ENCODE measurements at places on chromosomes 12 and 14.

DNA sequence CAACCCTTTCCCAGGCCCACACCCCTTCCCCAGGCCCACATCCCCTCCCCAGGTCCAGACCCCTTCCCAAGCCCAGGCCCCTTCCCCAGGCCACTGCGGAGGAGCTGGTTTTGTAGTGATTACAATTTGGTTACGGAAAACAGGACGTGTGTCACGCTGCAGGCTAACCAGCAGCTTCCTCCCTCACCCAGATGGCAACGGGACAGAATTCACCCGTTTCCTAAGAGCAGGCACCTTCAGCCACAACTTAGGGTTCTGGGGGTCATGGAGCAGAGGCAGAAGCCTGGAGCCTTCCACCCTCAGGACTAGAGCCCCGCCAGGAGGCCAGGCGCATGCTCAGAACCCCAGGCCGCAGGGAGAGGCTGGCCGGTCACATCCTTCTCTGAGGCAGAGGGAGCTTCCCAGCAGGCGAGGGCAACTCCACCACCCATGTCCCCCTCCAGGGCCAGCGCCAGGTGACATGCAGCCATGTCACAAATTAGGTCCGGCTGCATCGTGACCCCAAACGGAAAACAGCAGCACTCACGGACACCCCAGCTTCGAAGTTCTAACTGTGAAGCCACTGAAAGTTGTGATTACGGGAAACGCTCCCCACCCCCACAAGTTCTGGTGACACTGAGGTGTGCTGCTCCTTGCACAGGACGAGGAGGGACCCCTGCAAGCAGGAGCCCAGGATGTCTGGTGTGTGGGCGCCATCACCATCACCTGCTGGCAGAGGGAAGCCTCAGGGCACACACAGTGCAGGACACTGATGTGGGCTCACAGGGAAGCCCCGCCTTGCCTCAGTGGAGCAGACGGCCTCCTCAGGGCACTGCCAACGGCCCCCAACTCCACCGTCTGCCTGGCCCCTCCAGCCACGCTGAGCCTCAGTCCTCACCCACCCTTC, 7.7 kb downstream of the BRF1 start:
- peak; percentile 70 for DNase-seq

DNA sequence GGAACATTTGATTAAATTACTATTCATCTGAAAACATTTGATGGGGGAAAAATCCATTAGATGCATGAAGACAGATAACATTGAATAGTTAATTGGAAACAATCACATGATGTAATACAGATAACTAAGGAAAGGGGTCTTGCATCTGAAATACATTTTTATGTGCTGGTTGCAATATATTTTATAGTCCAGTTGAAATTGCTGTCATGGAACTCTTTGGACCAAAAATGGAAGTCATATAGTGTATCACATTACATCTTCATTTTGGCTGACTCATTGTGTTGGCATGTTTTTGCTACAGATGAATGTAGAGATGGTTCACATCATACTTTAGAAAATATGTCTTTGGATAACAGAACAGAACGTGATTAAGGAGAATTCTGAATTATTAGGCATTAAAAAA, 43.0 kb upstream of the GNPNAT1 start:
- DNase-seq, result no peak

GRCh38 chr12:24881227-24881626, 67.7 kb downstream of the BCAT1 start:
- DNase-seq, result no peak

DNA sequence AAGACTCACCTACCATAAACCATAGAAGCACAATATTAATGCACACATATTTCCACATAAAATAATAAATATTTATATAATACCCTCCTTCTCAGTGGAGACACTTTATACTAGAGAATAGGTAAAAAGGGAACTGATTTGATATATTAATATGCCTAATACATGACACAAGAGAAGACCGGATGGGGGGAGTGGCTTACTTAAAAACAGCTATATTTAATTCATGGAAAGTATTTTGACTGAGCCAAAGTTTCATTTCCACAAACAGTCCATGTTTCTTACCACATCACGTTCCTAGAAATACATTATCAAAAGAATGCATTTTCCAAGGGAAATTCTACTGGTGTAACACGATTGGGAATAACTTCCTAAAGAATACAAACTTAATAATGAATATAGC, 63.4 kb downstream of the ITPR2 start:
- DNase-seq, result no peak

GRCh38 chr14:75484711-75485429, 37.4 kb upstream of the BATF start:
- DNase-seq, result no peak

Data from stimulated activated naive CD8-positive, alpha-beta T cell treated with anti-CD3 and anti-CD28 coated beads, Interleukin-15, Interleukin-2, amounts not matched to agents 100 U/mL and 50 U/mL, for 24 hours (primary cell).